Fibroblast of lung (primary cell): ENCODE measurements at places on chromosomes 5 and 9. TPM values are rescaled to one million over a fixed set of nuclear protein-coding genes. Genes with fewer than 3 reads are reported as not detected.
A peak's percentile ranks its signal among the peaks of the same experiment; 100 is the strongest.

Gene PDCD1LG2
- total RNA-seq: 4.9 and 6.9 TPM in 2 replicates

Gene ARSI
- 5.9 and 8.5 TPM in 2 replicates for total RNA-seq

Gene NXNL2
- total RNA-seq: 0.77 and 1.3 TPM in 2 replicates

Gene CFAP157
- total RNA-seq: under 0.01 TPM in 2 replicates

Gene IFNA13
- total RNA-seq: not detected in 2 replicates

Gene C5orf34
- total RNA-seq: 2.6 and 4.1 TPM in 2 replicates

Gene KIF3A
- 10.5 and 11.2 TPM in 2 replicates for total RNA-seq

Gene CEL
- total RNA-seq: under 0.01 and 0.33 TPM in 2 replicates

Gene SLC6A3
- total RNA-seq: not detected in 2 replicates

Gene SLC45A2
- total RNA-seq: under 0.01 TPM in 2 replicates

- H3K4me1 ChIP-seq: no peaks in the 10 kb centered on the region
- no peak overlapping the region for H3K27ac ChIP-seq
- no peaks in the 10 kb centered on the region for H3K27me3 ChIP-seq
- DNase-seq: no peak
- no peaks in the 10 kb centered on the region for H3K36me3 ChIP-seq
These were observed 37.4 kb downstream of the PTTG1 start for GRCh38 chr5:160458806-160459800.

GRCh38 chr9:122076117-122076516 is 17.0 kb downstream of the TTLL11 start:
- H3K27me3 ChIP-seq: no peaks in the 10 kb centered on the region
- H3K4me3 ChIP-seq: no peak overlapping the region
- DNase-seq: no peak
- no peak overlapping the region for H3K27ac ChIP-seq

GRCh38 chr9:76150013-76150412 is 244.2 kb downstream of the RFK start:
- no peak overlapping the region for H3K4me3 ChIP-seq
- H3K4me1 ChIP-seq: no peaks in the 10 kb centered on the region
- no peaks in the 10 kb centered on the region for H3K36me3 ChIP-seq

GRCh38 chr9:35619800-35620158 is 1.6 kb upstream of the CD72 start:
- peaks cover 28% of the 10 kb centered on the region for H3K27me3 ChIP-seq
- no peak overlapping the region for H3K4me3 ChIP-seq
- no peaks in the 10 kb centered on the region for H3K4me1 ChIP-seq
- H3K27ac ChIP-seq: no peak overlapping the region

GRCh38 chr5:154829589-154830218 is 20.7 kb downstream of the FAXDC2 start:
- peaks cover 7% of the 10 kb centered on the region for H3K36me3 ChIP-seq
- H3K4me1 ChIP-seq: peaks cover under 1% of the 10 kb centered on the region
- no peak overlapping the region for H3K4me3 ChIP-seq
- no peaks in the 10 kb centered on the region for H3K27me3 ChIP-seq
- no peak overlapping the region for H3K27ac ChIP-seq

DNA sequence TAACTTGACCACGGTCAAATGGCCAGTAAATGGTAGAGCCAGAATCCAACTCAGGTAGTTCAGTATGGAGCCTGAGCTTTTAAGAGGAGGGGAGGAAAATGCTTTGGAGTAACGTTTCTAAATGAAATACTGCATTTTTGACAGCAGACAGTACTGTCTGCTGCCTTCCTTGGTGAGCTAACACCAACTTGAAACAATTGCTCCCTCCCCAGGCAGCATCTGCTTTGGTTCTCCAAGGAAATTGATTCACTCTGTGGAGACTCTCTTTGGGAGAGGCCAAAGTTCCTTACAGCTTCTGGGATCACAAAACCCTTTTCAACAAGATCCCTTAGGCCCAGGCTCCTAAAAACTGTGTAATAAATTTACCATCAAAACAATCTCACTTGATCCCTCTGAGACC is 75.2 kb upstream of the SSBP2 start:
- no peaks in the 10 kb centered on the region for H3K4me1 ChIP-seq
- H3K4me3 ChIP-seq: no peak overlapping the region
- DNase-seq: peak; percentile 12
- no peak overlapping the region for H3K27ac ChIP-seq

DNA sequence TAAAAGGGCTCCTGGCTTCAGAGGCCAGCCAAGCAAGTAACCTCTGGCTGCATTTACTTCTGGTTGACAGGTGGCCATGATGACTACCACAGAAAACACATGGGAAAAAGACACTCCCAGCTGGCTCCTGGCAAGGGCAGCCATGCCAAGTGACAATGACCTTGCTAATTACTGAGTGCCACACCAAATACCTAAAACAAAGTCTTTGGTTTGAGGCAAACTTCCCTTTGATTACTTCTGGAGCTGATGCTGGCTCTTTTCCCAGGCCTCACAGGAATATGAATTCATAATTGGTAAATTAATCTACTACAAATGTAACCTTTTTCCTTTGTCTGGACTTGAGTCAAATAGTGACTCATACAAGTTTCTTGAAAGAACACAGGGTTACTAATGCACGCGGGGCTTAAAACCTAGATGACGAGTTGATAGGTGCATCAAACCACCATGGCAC is 61.0 kb downstream of the LPAR1 start:
- H3K4me3 ChIP-seq: no peak overlapping the region
- peak overlapping the region; percentile 46 for H3K27ac ChIP-seq
- H3K36me3 ChIP-seq: peaks cover 2% of the 10 kb centered on the region
- H3K27me3 ChIP-seq: no peaks in the 10 kb centered on the region
- H3K4me1 ChIP-seq: peaks cover 16% of the 10 kb centered on the region

DNA sequence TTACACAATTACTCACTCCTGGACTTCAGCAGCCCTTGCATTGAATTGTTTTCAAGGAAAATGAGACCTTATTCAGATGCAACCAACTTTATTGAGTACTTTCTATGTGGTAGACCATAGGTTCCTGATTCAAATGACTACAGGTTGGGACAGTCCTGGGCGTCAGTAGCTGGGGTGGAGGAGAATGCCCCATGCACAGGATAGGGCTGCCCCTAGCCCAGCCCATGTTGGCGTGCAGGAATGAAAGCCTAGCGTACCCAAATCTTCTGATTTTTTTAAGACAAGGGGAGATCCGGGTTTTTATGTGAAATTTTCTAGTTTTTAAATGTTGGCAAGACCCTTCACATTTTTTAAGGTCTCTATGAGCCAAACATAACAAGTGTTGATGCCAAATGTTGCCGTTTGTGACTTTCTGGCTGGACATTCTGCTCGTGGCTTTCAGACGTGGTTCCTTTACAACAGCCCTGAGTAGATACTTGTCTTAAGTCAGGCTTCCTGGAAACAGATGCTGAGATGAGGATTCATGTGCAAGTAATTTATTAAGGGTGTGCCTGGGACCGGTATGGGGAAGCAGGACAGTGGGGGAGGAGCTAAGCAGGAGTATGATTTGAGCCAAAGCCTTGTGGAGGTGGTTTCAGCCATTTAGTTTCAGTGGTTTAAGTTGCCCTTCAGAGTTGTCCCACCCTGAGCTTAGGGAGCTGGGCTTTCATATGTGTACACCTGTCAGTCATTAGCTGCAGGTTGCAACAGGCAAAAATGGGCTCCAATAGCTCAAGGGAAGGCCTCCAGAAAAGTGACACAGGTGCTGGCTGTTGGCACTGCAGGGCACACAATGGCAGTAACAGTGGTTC is 154.1 kb downstream of the NTRK2 start:
- H3K4me1 ChIP-seq: no peaks in the 10 kb centered on the region
- no peak overlapping the region for H3K27ac ChIP-seq
- H3K4me3 ChIP-seq: no peak overlapping the region
- no peaks in the 10 kb centered on the region for H3K27me3 ChIP-seq
- H3K36me3 ChIP-seq: no peaks in the 10 kb centered on the region
- no peak for DNase-seq

- peaks cover 3% of the 10 kb centered on the region for H3K36me3 ChIP-seq
- H3K4me1 ChIP-seq: no peaks in the 10 kb centered on the region
- H3K27me3 ChIP-seq: no peaks in the 10 kb centered on the region
- no peak overlapping the region for H3K27ac ChIP-seq
- H3K4me3 ChIP-seq: no peak overlapping the region
These were observed 32.6 kb upstream of the RASGEF1C start for GRCh38 chr5:180241600-180241999.

DNA sequence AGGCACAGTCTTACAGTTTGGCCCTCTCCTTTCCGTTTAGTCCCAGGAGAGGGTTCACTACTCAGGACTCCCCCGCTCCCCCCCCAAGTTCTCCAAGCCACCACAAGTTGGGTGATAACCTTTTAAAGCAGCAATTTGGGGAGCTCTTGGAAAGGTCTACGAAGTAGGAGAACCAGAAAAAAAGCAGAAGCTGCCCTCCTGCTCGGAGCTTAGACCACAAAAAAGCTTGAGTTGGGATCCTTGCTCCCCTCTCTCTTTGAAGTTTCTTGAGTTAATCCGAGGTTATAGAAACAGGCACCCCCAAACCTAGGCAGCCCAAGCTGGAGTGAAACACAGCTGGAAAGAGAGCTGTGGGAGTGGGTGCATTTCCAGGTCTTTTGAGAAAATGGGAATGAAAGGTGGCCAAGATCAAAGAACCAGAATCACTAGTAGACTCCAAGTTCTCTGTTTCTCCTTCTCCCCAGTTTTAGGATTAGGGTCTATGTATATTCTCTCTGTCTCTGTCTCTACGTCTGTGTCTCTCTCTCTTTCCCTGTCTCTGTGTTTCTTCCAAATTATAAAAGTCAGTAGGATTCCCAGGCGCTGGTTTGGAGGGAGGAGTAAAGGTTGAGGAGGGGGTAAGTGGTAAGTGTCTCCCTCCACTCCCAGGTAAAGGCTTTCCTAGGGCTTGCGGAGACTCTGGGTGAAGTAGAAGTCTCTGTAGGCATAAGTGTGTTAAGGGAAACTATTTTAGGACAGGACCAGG is 2.8 kb downstream of the LHX2 start:
- no peak overlapping the region for H3K4me3 ChIP-seq
- H3K36me3 ChIP-seq: no peaks in the 10 kb centered on the region
- peaks cover 87% of the 10 kb centered on the region for H3K27me3 ChIP-seq

DNA sequence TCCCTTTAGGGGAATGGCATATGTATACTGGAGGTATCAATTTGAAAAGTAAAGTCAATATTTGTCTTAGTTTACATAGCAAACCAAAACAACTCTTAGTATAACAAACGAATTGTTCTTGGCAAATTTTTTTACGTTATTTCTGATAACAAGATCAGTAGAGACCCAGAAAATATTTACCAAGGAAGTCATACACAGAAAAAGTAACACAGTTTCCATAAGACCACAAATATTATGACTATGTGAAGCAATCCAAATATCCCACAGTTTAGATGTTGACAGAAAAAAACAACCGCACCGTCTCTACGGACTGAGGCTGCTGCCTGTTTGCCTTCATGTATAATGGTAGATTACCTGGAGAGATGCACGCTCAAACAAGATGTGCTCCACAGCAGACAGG is 46.5 kb upstream of the DAPK1 start:
- no peaks in the 10 kb centered on the region for H3K27me3 ChIP-seq
- H3K4me1 ChIP-seq: no peaks in the 10 kb centered on the region
- no peak overlapping the region for H3K27ac ChIP-seq

GRCh38 chr5:116754556-116754955 is 179.9 kb upstream of the SEMA6A start:
- H3K27ac ChIP-seq: no peak overlapping the region
- no peaks in the 10 kb centered on the region for H3K4me1 ChIP-seq

- H3K36me3 ChIP-seq: no peaks in the 10 kb centered on the region
- H3K27me3 ChIP-seq: no peaks in the 10 kb centered on the region
- H3K4me1 ChIP-seq: no peaks in the 10 kb centered on the region
These were observed 749.8 kb upstream of the GRAMD2B start for GRCh38 chr5:125673359-125673950.

DNA sequence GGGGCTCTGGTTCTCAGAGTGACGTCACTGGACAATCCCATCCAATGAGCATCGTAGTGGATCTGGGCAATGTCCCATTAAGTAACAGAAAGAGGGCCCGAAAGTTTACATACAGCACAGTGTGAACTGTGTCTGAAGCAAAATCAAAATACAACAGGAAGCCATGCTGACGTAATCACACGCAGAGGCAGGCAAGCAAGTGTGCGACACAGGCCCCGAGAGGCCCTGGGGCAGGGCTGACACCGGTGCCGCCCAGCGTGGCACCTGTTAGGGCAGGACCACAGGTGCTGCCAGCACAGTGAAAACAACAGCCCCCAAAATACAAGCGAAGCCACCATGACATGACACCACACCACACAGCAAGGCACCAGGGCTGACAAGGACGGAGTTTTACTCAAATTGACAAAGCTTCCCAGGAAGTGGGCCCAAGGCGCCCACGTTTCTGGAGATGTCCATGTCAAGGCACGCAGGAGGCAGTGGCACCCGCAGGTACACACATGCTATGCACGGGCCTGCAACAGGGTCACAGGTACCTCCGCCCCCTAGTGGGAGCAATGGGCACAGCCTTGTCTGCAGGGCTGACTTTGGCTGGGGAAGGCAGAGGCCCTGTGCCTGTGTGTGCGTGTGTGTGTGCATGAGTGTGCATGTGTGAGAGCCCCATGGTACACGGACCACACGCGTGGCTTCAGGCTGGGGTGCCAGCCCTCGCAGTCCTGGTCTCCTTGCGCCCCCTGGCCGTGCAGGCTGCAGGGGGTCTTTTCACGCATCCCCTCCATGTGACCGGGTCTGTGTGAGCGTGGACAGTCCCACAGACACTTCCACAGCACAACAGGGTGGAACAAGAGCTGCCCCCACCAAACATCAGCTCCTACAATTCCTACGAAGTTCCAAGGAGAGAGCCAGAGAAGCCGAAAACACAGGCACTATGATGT is 19.6 kb downstream of the QSOX2 start:
- peak; percentile 47 for DNase-seq
- no peaks in the 10 kb centered on the region for H3K4me1 ChIP-seq
- no peak overlapping the region for H3K27ac ChIP-seq
- peaks cover 5% of the 10 kb centered on the region for H3K36me3 ChIP-seq
